ENCODE measurements at places on chromosomes 12 and 14.

GRCh38 chr14:94805680-94806288 is 35.9 kb upstream of the GSC start:
- no peak for DNase-seq

- no peak for DNase-seq
Measured at GRCh38 chr12:132955094-132956010, 754 bp downstream of the ZNF605 start.

- DNase-seq = no peak
Measured at GRCh38 chr12:13340149-13340548, 143.6 kb downstream of the EMP1 start.

DNA sequence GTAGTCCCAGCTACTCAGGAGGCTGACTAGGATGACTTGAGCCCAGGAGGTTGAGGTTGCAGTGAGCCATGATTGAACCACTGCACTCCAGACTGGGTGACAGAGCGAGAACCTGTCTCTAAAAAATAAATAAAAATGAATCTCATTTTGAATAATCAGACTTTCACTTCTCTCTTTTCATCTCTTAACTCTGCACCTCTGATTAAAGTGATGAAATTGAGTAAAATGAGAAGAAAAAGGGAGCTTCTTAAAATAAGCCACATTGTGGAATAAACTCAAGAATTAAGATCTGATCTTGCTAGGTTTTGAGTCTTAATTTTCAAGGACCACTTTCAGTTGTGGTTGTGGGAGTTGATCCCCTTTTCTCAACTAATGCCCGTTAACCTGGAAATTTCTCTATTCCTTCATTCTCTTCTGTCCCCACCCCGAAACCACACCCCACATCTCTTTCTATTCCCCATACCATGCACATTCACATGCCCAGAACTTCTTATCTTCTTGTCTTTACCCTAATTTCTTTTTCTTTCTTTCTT is 70.9 kb upstream of the ETV6 start:
- no peak for DNase-seq

GRCh38 chr12:52254965-52255751 is 19.3 kb upstream of the KRT86 start:
- DNase-seq = no peak

GRCh38 chr14:36451310-36452065 is 68.5 kb downstream of the NKX2-1 start:
- DNase-seq = no peak

DNA sequence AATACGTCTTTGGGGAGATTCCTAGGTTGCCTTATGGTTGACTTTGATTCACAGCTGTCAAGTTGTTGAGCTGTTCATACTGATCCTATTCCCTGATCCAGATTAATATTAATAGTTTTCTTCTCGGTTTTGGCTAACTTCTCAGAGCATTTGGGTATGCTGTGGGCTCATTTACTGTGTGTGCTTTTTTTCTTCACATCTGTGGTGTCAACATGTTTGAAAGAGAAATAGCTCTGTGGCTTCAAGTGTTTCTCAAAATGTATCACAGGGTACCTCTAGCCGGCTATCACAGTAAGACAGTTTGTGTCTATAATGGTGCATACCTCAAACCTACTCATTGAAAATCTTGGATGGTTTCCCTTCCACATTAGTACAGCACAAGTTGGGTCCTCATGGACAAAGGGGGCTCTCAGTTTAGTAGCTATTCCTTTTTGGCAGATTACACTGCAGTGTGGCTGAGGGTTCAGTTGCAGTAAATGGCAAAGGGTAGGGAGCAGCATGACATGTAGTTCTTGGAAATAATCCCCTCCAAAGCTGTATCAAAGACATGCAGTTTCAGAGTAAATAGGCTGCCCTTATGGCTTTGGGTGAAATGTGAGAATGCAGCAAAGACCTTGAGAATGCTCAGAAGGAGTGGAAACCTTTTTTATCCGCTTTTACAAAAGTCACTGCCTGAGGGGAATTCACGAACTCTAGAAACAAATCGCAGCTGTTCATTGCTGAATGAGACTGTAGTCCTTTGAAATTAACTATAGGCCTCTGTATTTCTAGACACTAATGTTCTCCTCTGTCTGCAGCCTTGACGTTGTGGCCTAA is 102.4 kb upstream of the ATF1 start:
- DNase-seq = no peak

DNA sequence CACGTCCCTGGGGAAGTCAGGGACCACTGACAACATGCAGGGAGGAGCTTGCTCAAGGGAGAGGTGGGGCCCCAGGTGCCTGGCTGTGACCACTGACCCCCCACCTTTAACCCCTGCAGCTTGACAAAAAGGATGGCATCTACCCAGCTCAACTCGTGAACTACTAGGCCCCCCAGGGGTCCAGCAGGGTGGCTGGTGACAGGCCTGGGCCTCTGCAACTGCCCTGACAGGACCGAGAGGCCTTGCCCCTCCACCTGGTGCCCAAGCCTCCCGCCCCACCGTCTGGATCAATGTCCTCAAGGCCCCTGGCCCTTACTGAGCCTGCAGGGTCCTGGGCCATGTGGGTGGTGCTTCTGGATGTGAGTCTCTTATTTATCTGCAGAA is 26.3 kb downstream of the HIP1R start:
- DNase-seq = no peak

GRCh38 chr14:61355892-61356325 is 34.5 kb downstream of the PRKCH start:
- DNase-seq = no peak

DNA sequence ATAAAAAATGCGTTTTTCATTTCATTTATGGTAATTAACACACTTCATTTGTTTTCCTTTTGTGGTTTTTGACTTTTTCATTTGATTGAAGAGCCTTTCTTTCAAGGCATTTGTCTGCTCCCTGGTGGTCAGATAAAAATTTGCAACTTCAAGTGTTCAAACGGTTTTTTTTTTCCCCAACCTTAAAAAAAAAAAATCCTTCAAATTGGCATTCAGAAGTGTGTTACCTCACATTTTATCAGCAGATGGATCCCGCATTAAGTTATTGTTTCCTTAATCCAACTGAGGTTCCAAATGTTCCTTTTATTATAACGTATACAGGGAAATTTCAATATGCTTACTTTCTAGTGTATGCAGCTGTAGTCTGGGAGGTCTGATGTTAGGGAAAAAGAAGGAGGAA is 47.2 kb downstream of the MYF5 start:
- DNase-seq = peak; percentile 71

DNA sequence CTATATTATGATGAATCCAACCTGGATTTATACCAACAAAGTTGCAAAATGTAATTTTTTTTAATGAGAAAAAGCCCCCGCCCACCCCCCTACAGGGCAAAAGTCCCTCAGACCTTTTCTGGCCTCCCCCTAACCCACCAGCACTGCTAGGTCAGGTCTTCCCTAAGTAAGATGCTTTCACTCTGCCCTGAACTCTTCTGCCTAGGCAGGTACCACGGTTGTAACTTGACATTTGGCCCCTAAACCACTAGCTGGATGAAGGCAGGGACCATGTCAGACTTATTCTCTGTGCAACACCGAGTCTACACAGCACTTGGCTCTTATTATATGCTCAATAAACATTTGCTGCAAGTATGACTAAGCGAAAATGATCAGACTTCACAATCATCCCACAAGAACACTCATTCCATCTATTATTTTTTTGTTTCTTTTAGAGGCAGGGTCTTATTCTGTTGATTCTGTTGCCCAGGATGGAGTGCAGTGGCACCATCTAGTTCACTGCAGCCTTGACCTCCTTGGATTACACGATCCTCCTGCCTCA is 63.2 kb downstream of the SPRING1 start:
- no peak for DNase-seq

DNA sequence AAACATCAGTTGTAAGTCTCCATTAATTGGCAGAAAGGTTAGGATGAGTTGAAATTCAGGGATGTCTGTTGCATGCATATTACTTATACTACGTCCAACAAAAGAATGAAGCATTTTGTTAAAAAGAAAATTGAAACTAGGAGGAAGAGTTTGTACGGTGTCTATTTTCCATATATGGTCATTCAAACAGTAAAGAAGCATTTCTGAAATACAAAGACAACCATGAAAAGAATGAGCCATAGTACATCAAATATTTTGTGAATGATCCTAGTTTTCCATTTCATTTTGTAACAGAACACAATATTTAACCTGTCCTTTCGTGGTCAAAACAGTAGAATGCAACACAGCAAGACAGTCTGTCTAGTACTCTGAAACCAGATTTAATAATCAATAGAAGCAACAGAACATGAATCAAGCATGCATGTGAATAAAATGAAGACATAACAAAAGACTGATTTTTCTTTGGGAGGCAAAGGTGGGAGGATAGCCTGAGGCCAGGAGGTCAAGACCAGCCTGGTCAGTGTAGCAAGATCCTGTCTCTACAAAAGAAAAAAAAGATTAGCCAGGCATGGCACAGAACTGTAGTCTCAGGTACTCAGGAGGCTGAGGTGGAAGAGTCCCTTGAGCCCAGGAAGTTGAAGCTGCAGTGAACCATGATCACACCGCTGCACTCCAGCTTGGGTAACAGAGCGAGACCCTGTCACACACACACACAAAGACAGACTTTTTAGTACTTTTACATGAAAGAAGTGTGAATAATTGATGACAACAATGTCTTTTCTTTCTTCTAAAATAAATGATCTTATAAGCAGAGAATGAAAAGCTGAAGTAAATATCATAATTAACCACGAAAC is 156.0 kb downstream of the LRIG3 start:
- DNase-seq = no peak

- DNase-seq = no peak
Measured at GRCh38 chr12:54412786-54413185, 6.3 kb downstream of the ITGA5 start.

GRCh38 chr12:8089716-8090115 is 7.6 kb downstream of the NECAP1 start:
- DNase-seq = no peak

DNA sequence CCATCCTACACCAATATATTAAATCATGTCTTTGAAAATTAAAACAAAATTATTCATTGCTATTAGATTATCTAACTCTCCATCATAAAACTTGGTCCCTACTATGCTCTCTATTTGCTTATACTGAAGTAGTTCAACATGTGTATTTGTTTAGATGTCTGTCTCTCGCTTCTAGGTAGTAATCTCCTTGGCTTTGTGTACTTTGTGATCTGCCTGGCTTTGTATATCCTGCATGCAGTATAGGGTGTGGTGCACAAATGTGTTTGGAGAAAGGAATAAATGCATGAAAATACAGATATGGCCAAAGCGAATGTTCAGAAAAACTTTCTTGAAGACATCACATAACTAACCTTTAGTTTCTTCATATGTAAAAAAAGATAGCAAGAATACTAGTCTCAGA is 246.6 kb upstream of the LRFN5 start:
- DNase-seq = no peak

GRCh38 chr12:104750061-104750460 is 208.0 kb downstream of the SLC41A2 start:
- no peak for DNase-seq

GRCh38 chr14:22047115-22047514 is 373.5 kb upstream of the OR4E1 start:
- no peak for DNase-seq

- DNase-seq = no peak
Measured at GRCh38 chr14:28629328-28630004, 137.1 kb upstream of the FOXG1 start.

DNA sequence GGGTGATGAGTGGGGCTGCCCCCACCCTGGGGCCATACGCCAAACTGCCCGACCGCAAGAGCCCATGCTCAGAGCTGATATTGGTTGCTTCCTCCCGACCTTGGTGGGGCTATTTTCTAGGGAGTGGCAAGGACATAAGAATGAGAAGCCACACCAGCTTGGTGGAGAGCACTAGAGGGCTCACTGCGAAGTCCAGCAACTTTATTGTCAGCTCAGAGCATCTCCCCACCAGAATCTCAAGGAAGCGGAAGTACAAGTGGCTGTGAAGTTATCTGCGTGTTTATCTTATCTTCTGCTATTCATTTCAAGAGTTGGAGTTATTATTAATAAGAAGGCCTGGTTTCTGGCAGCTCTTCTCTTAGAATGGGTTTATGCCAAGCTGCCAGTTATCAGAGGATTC is 4.9 kb upstream of the PLXNC1 start:
- no peak for DNase-seq

GRCh38 chr14:55025948-55026347 is 951 bp downstream of the WDHD1 start:
- no peak for DNase-seq

DNA sequence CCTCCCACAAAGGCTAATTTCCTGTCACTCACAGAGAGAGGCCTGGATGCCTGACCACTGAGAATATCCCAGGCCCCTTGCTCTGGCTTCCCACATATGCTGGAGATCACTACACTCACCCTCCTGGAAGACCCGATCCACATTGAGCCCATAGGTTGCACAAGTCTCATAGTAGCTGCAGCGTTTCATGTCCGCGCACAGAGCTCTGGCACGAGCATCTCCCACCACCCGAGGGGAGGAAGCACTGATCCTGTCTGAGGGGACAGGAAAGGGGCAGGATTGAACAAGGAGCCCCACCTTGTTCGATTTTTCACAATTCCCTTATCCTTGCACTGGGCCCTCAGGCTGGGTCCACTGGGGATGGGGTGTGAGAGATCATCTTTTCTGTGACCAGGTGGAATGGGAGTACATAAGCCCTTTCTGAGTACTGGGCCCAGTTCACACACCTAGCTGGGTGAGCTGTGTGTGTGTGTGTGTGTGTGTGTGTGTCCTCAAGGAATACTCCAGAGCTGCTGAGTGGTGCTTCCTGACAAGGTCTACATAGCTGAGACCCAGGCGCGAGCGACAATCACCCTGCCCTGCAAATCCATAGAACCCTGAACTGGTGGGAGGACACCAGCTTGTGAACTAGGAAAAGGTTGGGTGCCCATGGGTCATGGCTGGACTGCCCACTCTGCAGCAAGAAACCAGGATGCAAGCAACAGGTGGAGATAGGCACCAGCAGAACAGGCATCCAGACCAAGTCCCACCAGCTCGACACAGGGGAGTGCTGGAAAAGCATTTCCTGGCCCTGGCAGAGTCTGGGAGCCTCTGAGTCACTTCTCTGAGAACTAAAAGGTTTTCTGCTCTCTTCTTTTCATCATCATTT is 5.6 kb downstream of the AGAP2 start:
- no peak for DNase-seq

GRCh38 chr12:26846416-26846815 is 13.4 kb upstream of the ITPR2 start:
- DNase-seq = no peak

GRCh38 chr12:55641595-55641994 is 4.9 kb downstream of the OR10P1 start:
- DNase-seq = no peak
